ENCODE measurements at places on chromosomes 5 and 9. TPM values are rescaled to one million over a fixed set of nuclear protein-coding genes. Genes with fewer than 3 reads are reported as not detected.

GRCh38 chr5:161400583-161400982 is 145.9 kb downstream of the GABRB2 start:
- no peak for DNase-seq

The MZB1 gene
- 0.94 TPM for total RNA-seq

The ZBTB26 gene
- total RNA-seq: 9.8 TPM

DNA sequence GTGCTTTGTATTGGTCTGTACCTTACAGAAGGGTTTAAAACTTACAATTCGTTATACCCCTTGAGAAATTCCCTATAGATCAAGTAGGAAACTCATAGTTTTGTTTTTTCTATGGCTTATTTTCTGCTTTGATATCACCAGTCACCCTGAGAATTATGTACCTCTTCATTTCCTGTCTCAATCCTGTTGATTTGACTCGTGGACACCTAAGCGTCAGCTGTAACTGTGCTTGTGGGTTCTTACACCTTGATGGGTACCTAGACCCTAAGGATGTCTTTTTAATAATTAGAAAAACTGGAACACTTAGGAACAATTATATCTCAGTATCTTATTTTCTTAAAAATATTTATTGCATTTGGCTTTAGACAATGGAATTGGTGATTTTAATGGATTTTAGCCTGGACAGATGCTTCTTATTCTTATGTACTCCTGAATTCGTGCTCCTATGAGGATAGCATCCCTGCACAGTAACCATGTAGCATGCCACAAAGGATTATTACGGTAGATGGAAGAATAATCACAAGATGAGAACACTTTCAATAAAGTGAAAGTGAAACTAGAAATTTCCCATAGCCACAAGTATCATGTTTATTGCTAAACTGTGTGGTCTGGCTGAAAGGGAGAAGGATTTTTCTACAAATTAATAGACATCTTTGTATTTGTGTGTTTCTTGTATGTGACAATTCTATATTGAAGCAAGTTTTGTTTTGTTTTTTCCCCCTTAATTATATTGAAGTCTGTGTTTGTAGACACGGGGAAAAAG is 1920.3 kb upstream of the WWC1 start:
- no peak for DNase-seq

DNA sequence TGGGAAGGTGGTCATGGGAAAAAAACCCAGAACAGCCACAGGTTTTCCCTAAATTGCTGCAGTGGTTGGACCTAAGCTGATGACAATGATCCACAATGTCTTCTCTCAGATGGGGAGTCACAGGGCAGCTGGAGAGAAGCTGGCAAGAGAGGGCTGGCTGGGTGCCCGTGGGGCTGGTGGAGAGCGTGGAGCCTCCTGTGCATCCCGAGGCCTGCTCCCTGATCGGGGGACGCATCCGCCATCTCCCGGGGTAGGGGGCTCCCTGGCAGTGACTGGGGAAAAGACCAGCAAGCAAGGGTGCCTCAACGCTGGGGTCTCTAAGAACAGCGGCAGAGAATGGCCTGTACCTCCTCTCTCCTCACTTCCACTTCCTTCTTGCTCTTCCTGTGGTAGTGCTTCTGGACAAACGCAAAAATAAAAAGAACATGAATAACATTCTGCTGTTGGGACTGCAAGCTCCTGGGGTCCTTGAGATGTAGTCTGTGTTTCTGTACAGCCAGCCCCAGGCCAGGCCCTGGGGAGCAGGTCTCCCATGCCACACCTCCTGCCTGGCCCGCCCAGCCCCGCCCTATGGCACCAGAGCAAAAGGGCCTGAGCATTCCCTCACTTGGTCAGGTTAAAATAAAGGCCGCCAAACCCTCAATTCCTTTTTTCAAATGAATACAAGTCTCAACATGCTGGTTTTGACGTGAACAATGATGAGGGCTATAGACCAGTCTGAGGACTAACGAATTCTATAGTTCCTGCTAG is 7.0 kb upstream of the MRNIP start:
- DNase-seq: no peak

The ENHO gene
- total RNA-seq: 7.1 TPM

DNA sequence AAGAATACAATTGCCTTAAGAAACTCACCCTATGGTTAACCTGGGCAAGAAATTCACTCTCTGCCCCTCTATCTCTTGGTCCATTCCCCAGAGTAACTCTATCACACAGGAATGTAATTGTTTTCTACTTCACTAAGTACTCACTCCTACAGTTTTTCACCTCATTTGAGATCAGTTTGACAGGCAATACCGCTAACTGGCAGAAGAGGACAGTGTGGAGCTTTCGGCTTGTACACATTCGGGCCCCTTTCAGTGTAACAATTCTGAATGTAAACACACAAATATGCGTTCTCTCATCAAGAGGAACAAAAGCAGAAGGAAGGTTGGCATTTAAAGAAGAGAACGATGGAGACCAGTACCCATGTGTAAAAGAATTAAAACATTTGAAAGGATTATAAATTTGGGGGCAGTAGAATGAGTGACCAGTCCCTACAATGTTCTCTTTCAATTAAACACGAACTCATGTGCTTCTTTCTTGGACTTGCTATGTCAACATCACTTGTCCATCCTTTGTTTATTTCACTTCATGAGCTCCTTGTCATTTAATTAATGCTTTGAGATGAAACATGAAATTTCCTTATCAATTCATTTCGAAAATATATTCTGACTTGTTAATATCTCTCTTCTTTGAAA is 188.5 kb upstream of the GRAMD2B start:
- peak; percentile 77 for DNase-seq

The LAMC3 gene
- total RNA-seq: 39.5 TPM

DNA sequence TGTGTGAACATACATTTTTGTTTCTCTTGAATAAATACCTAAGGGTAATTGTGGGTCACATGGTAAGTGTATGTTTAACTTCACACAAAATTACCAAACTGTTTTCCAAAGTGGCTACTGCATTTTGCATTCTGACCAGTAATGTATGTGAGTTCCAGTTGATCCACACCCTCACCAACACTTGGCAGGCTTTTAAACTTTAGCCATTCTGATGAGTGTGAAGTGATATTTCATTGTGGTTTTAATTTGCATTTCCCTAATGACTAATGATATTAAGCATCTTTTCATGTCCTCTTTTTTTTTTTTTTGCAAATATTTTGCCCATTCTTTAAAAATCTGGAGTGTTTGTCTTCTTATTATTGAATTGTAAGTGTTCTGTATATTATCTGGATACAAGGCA is 53.5 kb upstream of the MAST4 start:
- DNase-seq: no peak

- no peak for DNase-seq
Measured at GRCh38 chr5:175700991-175701390, 43.1 kb downstream of the HRH2 start.

GRCh38 chr5:149282966-149283332 is 11.3 kb downstream of the AFAP1L1 start:
- no peak for DNase-seq

GRCh38 chr5:180624587-180624986 is 24.8 kb downstream of the FLT4 start:
- DNase-seq: no peak

- DNase-seq: no peak
Measured at GRCh38 chr9:75810063-75810462, 80.4 kb upstream of the PCSK5 start.

GRCh38 chr5:98608052-98608451 is 165.4 kb upstream of the RGMB start:
- no peak for DNase-seq

- peak; percentile 55 for DNase-seq
Measured at GRCh38 chr9:79131246-79131774, 440.5 kb upstream of the TLE4 start.

DNA sequence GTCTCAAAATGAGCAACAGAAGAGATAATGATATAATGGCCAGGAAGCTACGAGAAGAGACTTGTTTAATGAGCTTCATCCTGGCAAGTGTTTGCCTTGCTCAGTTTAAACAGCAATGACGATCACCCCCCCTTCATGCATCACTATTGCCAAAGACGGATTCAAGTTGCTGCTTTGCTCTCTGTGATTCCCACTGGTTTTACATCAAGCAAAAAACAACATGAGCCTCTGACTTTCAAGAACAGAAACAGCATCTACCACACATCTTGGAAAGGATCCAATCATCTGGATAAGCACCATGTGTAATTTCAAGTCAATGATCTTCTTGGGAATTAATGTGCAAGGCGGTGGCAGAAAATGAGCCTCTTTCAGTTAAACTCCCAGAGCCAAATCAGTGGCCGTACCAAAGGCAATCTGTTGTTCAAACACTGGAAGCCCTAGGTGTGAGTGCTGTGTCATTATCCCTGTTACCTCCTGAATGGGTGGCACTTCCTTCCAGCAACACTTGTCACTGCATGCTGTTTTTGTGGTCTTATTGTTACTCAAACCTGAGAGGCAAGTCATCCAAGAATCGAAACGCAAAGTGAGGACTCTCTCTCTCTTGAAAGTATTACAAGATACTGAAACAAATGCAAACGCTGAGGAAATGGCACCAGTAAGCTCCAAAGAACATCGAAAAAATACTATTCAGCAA is 72.8 kb downstream of the MED27 start:
- peak; percentile 84 for DNase-seq

DNA sequence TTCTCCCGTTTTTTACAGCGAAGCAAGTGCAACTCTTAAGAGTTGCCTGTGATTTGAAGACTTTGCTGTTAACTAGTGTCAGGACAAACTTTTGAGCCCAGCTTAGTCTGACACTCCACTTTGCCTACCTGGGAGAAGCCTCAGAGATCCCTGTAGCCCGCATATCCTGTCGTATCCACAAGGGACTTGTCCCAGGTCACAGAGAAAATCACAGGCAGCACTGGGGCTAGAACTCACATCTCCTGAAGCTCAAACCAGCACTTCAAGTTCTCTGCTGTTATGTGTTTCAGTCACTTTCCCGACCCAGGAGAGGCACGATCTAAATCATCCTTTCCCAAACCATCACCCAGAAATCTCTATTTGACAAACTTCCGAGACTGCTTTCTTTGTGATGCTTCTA is 584.5 kb downstream of the ACTL7B start:
- DNase-seq: peak; percentile 71

GRCh38 chr5:42547141-42547540 is 123.9 kb downstream of the GHR start:
- DNase-seq: no peak

DNA sequence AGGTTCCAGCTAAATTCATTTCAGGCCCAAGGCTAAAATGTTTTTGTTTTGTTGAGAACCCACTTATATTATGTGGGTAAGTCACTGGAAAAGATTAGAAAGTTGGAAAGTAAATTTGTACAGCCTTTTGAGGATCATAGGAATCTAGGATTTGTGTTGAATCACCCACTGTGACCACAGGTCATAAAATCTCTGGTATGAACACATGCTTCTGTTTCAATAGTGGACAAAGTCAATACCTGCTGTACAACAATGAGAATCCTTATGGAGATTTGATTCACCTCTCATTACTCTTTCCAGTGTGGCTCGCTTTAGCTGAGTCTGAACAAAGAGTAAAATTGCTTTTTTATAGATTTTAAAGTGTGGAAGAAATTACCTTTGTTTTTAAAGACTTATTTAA is 369.5 kb downstream of the TMEM167A start:
- no peak for DNase-seq

The LRRC70 gene
- 2.6 TPM for total RNA-seq

DNA sequence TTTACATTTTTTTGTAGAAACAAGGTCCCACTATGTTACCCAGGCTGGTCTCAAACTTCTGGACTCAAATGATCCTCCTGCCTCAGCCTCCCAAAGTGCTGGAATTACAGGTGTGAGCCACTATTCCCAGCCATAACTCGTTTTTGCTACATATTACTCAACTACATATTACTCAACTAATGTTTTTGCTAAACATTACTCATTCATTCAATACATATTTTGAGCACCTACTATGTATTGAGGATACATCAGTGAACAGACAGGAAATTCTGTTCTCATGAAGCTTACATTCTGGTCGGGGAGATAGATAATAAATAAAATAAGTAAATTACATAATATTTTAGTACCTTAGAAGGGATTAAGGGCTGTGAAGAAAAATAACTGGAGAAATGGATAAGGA is 34.9 kb upstream of the STOM start:
- no peak for DNase-seq

DNA sequence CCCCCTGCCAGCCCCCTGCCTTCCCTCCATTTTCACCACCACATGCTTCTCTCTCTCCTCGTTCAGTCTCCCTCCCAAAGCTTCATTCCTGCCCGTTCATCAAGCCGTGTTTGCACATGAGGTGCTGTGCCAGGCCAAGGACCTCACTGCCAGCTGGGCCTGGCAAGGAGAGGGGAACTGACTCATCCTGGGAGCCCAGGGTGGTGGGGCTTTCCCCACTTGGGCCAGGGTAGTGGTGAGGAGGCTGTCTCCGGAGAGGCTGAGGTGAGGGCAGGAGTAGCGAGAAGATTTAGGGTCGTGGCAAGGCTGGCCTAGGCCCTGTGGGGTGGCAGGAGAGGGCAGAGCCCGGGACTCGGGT is 30.4 kb upstream of the NOTCH1 start:
- no peak for DNase-seq

DNA sequence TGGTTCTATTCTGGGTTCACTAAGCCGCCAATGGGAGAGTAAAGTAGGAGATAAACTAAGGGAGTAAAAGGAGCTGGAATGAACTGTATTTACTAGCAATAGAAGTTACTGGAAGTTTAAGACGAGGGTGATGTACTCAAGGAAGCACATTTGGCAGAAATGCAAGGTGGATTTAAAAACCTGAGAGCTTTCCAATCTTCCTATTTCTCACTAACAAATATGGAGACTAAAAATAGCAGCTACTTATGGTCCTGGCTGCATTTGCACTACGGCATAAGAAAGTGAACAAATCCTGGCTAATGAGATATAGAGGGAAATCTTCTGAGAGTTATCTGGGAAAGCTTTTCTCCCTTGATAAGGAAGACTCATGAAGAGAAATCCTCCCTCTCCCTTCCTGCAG is 153.4 kb downstream of the TMEM161B start:
- no peak for DNase-seq

GRCh38 chr5:59562756-59563389 is 330.7 kb downstream of the PDE4D start:
- DNase-seq: peak; percentile 91

GRCh38 chr5:126007841-126008240 is 415.4 kb upstream of the GRAMD2B start:
- DNase-seq: no peak

DNA sequence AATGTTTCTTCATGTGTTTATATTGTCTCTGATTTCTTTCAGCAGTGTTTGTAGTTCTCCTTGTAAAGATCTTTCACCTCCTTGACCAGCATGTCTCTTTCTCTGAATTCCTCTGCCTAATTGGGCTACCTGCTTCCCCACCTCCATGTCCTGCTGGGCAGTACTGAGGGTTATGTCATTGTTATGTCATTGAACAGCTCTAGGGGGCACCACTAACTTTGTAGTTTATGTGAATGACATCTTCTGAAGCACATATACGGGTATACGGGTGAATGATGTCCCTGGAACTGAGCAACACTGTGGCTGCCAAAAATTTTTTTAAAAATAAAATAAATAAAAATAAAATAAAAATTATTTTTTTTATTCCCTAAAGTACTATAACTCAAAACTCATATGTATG is 16.9 kb upstream of the SNCAIP start:
- peak; percentile 52 for DNase-seq

The CARTPT gene
- not detected for total RNA-seq

The DEPDC1B gene
- 42.1 TPM for total RNA-seq
